ENCODE measurements at places on chromosomes 12 and 14.

DNA sequence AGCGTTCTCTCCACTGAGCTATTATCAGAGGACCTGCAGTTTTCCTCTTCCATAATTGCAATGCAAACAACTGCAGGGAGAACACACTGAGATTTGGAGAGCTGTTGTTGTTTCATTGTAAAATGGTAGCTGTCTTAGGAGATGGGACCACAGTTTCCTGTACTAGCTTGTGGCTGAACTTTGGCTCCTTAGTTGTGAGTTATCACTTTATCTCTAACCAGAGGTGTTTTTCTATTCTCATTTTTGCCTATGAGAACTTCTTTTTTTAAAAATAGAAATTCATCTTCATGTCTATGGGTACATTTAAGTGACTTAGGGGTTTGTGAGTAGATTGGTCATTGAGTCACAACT is 216.5 kb downstream of the SLC38A4 start:
- DNase-seq: no peak

GRCh38 chr12:65084579-65084978 is 36.5 kb downstream of the WIF1 start:
- no peak for DNase-seq

DNA sequence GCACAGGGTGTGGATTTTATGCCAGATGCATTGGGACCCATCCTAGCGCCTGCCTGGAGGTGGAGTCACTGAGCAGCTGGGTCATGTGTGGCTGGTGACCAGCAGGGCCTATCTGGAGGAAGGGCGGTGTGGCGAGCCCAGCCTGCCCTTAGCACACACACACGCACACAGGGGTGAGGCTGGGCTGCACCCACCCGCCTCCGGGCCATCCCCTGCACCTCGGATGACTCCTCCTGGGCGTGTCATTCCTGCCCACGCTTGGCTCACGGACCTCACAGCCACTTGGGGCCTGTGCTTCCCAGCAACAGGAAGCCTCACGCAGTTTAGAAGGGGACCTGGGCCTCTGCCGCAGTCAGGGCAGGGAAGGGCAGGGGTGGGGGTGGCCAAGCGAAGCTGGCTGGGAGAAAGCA is 36.2 kb upstream of the FZD10 start:
- no peak for DNase-seq

DNA sequence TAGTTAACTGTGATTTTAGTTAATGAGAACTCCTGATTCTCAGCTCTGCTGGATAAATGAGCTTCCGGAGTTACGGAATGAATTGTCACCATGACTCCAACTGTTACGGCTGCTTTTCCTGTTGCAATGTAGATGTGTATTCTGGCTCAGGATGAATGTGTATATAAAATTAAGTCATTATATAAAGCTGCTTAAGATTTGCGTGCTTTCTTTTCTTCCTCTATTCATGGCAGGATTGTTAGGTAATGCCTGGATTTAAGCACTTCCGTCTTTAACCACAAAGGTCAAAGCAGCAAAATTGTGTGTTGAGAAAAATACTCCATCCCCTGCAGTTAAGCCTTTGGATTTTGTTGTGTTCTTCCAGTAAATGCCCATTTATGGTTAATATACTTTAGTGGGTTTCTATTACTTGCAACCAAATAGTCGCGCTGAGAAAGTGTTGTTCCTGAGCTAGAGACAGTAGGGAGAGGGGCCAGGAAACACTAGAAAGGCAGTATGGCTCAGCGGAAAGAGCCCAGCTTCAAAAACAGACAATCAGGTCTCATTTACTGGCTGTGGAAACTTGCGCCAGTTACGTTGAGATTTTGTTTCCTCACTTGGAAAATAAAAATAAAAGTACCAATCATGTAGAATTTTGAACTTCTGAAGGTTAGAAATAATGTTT is 9.4 kb upstream of the CCDC175 start:
- no peak for DNase-seq

- DNase-seq: no peak
These were observed 168.7 kb downstream of the CFAP54 start for GRCh38 chr12:96658075-96658474.

- peak; percentile 99 for DNase-seq
These were observed 318.4 kb downstream of the RAD51B start for GRCh38 chr14:68137704-68138619.

GRCh38 chr12:31220633-31221550 is 105.1 kb downstream of the SINHCAF start:
- DNase-seq: no peak

DNA sequence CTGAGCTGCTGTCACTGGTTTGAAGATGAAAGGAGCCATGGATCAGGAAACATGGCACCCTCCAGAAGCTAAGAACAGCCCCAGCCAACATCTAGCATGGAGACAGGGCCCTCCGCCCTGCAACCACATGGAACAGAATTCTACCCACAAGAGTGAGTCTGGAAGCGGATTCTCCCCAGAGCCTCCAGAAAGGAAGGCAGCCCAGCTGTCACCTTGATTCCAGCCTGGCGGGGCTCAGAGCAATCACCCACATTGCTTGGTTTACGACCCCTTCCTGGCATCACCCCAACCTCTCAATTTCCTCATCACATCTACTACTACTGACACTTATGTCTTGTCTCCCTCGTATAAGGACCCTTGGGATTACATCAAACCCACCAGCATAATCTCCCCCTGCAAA is 38.5 kb downstream of the OAS2 start:
- no peak for DNase-seq

DNA sequence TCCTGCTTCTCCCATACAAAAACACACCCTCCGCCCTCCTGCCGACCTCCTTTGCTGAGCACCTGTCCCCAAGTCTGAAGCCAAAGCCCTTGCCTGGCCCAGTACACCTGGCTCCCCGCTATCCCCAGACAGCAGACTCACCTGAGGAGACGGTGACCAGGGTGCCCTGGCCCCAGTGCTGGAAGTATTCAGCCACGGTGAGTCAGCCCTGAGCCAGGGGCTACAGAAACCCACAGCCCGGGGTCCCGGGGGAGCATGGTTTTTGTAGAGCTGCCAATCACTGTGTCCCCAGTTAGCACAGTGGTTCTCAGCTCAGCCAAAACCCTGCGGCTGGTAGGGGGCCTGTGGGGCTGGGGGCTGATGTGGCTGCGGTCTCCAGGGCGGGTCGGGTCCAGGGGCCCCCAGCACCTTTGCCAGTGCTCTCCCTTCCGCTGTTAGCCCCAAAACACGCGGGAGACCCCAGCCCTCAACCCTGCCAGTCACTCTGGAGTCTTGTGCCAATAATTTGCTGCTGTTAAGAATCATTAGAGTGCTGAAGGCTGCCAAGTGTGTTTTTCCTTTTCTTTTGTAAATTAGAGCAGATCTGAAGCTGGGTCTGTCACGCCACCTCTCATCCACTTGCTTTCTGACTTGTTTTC is 339.0 kb downstream of the TMEM121 start:
- no peak for DNase-seq

Data from fibroblast of skin of back (primary cell).